SW 1271 (cell line): ENCODE measurements at places on chromosomes 11 and 22.

GRCh38 chr22:41285441-41285819, 557 bp downstream of the RANGAP1 start:
- DNase-seq, result peak; percentile 6

DNA sequence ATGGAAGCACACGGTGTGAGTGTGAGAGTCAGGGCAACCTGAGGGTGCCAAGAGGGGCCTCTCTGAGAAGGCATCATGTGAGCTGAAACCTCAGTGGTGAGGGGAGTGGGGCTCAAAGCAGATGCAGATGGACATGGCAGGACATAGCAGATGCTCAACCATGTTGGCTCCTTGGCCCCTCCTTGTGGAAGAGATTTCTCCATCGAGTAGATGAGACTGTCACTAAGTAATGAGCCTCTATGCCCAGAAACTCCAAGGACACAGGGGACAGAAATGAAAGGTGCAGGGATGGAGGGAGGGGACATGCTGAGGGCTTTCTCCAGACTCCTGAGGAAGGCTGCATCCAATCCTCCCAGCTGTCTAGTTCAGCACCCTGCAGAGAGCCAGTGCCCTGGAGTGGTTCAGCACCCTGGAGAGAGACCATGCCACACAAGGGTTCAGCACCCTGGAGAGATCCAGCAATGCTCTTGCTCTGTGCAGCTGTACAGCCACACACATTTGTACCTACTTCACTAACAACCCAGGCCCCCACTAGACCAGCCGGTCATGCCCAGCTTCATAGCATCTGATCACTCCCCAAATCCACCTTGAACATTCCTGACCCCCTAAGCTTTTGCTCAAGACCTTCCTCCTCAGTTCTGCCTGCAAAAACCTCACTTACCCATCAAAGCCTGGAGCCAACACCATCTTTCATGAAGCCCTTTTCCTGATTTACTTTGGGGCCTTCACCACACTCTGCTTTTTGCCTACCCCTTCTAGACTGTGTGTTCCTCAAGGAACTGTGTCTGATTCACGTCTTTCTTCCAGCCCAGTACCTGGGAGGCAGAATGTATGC, 252.0 kb downstream of the CTTN start:
- DNase-seq, result peak; percentile 36

DNA sequence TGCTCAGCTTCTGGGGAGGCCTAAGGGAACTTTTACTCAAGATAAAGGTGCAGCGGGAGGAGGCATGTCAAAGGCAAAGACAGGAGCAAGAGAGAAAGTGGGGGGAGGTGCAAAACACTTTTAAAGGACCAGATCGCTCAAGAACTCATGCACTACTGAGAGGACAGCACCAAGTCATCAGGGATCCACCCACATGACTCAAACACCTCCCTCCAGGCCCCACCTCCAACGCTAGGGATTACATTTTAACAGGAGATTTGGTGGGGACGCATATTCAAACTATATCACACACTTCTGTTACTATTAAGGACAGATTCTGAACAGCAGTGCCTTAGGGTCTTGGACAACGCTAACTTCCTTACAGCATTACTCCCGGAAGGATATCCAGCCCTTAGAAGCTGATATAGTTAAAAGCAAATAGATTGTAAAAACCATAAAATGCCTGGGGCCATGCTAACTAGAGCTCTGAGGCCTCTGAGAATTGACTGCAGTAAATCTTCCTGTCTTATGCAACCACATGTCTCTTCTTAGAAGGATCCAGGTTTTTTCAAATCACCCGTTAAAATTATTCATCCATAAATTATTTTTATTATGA, 16.7 kb upstream of the ZC3H12C start:
- no peak for DNase-seq

- DNase-seq, result no peak
These were observed 8.8 kb downstream of the ZW10 start for GRCh38 chr11:113764527-113765219.

GRCh38 chr11:33273656-33274055, 16.5 kb downstream of the HIPK3 start:
- DNase-seq, result no peak

DNA sequence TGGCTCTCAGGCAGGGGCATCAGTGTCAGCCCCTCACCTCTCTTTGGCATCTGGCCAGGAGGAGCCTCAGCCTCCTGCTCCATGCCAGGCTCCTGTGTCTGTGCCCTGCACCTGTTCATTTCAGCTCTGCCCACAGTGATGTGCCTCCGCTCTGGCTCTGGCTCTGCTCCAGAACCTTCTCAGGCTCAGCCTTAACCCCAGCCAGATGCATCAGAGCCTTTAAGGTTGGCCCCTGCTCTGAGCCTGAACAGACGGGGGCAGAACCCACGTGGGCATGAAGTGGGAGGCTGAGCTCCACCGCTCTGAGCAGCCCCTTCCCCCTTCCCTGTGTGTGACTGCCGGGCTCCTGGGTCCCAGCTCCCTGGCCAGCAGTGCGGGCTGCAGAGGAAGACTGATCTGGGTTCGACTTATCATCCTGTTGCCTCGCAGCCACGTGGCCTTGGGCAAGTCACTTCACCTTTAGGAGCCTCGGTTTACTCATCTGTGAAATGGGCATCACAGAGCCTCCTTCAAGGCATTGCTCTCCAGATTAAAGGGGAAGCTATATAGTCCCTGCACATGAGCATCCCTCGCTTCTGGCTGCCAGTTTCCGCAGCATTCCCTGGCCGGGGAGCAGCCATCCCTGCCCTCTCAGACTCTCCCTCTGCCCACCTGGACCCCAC, 44.7 kb upstream of the RTL6 start:
- DNase-seq, result no peak

DNA sequence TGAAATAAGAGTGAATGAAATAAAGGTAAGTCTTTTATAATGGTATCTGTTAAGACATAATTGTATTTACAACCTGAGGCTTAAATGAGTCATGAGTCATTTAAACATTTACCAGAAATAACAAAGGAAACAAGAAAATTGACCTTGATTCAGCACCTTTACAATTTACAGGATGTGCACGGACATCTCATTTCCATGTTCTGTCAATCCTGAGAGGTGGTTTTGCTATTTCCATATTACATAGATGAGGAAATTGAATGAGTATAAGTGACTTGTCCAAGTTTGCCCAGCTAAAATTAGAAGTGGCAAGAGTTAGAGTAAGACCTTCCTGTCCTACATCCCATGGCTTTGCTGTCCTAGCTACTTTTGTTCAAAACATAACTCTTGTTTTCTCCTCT, 89.1 kb downstream of the TRIM44 start:
- no peak for DNase-seq

GRCh38 chr11:134312807-134313206, 19.0 kb upstream of the GLB1L2 start:
- DNase-seq, result no peak

GRCh38 chr11:2778630-2779498, 79.1 kb upstream of the KCNQ1OT1 start:
- DNase-seq, result no peak

DNA sequence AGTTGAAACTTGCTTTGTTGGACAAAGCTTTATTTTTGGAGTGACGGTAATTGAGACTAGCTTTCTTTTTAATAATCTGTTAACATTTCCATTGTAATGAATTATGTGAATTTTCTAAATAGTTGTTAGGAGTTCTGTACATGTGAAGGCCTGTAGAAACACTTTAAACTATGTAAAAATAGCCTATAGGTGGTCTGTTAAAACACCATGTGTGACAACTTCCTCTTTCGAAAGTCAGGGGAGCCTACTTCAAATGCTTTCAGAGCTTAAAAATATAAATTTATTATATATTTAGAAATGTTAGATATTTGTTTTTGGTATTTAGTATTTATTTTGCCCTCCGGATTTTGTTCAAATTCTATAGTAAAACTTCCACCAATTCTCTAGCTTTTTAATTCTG, 28.7 kb downstream of the DDIAS start:
- DNase-seq, result no peak

DNA sequence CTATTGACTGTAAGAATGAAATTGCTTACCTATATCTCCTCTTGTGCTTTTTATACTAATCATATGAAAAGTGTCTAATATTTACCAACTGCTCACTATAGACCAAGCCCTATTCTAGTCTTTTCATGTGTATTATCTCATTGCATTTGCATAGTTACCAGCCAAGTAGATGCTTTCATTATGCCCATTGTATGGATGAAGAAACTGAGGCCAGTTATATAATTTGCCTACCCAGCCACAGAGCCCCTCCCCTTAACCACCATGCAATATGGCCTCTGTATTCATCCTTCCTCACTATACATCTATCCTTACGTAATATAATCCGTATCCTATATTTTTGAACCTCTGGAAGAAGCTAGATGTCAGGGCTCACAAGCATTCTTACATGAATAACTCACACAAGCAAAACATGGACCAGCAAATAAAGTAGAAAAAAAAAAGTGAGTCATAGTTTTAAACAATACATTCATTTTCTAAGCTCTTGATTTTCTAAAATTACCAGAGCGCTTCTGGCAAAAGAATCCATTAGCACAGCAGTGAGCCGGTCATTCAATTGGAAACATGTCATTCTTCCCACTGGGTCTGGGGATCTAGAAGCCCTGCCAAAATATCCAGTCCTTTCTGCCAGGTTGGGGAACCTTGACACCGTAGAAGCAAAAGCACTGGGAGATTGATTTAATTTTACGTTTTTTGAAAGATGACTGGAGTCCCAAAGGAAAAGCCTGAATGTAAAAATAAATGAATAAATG, 80.0 kb downstream of the C11orf91 start:
- DNase-seq, result no peak

- no peak for DNase-seq
These were observed 20.3 kb upstream of the WNT11 start for GRCh38 chr11:76226626-76227025.

DNA sequence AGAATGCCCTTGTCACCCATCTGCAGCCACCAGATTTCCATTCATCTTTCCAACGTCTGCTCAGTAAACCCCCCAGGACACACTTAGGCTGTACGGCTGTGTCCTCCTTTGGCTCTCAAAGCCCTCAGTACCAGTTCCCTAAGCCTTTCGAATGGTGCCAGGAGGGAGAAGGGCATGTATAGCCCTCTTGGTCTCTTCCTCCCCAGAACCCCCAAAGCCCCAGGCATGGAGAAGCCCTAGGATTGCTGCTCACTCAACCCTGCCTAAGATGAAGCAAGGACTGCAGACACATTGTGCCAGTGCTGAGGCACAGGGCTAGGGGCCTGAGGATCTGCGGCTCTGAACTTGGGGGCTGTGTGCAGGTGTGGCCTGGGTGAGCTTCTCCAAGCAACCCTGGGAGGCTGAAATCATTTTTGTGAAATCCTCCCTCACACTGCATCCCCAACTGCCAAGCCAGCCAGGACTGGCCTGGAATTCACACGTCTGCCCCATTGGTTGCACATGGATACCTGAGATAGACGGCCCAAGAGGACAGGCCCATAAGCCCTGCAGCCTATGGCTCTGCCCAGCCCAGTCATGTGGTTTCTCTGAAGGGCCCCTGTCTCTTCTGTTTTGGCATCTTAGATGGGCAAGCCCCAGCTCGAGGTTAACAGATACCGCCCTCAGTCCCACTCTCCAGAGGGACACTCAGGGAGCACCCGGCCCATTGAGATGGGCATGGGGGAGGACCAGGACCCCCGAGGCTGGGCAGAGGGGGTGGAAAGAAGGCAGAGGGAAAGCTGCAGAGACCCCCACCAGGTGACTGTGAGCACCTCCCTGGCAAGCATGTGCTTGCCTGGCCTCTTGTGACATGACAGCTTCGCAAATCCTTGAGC, 34.0 kb downstream of the KCNQ1OT1 start:
- no peak for DNase-seq

- no peak for DNase-seq
These were observed 47.5 kb upstream of the SHISAL1 start for GRCh38 chr22:44360306-44360667.

GRCh38 chr22:23241562-23242472, 61.5 kb downstream of the BCR start:
- DNase-seq, result no peak

DNA sequence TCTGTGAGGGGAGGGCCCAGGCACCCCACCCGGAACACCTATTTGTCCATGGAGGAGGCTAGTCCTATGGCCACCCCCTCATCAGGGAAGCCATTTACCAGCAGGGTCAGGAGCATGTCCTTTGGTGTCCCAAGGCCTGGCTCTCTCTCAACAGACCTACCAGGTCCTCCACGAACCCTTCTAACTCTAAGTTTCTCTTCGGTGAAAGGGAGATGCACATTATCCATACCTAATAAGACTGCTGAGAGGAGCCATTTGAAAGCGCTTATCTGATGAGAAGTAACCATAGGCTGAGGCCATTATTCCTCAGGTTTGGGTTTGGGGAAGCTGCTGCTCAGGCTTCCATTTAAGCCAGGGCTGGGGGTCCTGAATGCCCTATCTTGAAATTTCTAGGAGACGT, 9.2 kb upstream of the TOP3B start:
- no peak for DNase-seq

GRCh38 chr22:33908171-33909074, 11.9 kb downstream of the LARGE1 start:
- no peak for DNase-seq

GRCh38 chr22:45455621-45456020, 42.1 kb downstream of the RIBC2 start:
- no peak for DNase-seq

DNA sequence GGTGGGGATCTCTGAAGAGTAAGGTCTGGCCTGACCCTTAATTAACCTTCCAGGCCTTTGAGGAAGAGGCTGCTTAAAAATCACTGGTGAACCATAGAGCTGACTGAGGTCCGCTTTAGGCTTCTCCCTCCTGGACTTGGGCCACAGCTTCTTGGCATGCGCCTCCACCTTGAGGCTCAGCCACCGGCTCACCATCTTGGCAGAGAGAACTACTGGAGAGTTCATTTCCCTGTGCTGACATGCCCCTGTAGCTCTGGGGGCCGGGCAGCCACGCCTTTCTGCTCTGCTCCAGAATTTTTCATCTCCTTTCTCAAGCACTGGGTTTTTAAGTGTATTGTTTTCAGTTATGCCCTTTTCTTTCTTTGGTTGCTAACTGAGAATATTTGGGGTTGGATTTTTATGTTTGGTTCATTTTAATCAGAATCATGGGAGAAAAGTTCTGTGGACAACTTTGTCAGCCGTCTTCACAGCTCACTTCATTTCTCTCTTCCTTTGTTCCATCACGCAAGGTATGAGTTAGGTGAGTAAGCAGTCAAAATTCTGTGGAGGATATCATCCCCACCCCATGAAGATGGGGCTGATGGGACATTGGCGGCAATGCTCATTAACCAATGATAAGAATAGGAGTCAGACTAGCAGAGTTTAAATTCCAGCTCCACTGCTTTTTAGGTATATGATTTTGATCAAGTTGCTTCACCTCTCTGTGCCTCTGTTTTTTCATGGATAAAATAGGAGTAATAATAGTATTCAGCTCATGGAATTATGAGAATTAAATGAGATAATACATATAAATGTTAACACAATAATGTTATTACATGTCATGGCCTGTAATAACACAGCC, 103.9 kb downstream of the DBX1 start:
- DNase-seq, result no peak

GRCh38 chr11:10650630-10651029, 42.9 kb downstream of the IRAG1 start:
- DNase-seq, result no peak
